ENCODE measurements at places on chromosomes 13 and 19. TPM values are rescaled to one million over a fixed set of nuclear protein-coding genes. Genes with fewer than 3 reads are reported as not detected.

Gene KANK3
- 0.51 TPM for polyA plus RNA-seq

- DNase-seq: peak; percentile 52
- H3K4me1 ChIP-seq: peaks cover 14% of the 10 kb centered on the region
- no peak overlapping the region for H3K27ac ChIP-seq
These were observed 12.6 kb downstream of the PEX11G start for GRCh38 chr19:7476241-7476640.

Gene DZIP1
- 15.0 TPM for polyA plus RNA-seq

DNA sequence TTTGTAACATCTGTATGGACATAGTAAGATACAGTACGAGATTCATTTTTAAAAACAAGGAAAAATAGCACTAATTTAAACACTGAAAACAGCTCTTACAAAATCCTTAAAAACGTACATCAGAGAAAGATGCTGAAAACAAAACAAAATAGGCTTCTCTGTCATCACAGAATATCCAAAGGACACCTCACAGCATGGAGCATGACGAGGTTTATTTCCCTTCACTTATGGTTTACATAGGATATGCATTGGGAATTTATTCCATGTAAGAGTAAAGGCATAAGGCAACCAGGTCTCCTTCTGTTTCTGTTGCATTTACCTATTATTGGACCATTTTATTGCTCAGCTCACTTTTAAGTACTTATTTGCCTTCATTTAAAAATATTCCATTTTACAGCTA is 3.0 kb downstream of the KCTD12 start:
- DNase-seq: no peak
- H3K4me1 ChIP-seq: peaks cover 11% of the 10 kb centered on the region
- H3K27ac ChIP-seq: no peak overlapping the region

DNA sequence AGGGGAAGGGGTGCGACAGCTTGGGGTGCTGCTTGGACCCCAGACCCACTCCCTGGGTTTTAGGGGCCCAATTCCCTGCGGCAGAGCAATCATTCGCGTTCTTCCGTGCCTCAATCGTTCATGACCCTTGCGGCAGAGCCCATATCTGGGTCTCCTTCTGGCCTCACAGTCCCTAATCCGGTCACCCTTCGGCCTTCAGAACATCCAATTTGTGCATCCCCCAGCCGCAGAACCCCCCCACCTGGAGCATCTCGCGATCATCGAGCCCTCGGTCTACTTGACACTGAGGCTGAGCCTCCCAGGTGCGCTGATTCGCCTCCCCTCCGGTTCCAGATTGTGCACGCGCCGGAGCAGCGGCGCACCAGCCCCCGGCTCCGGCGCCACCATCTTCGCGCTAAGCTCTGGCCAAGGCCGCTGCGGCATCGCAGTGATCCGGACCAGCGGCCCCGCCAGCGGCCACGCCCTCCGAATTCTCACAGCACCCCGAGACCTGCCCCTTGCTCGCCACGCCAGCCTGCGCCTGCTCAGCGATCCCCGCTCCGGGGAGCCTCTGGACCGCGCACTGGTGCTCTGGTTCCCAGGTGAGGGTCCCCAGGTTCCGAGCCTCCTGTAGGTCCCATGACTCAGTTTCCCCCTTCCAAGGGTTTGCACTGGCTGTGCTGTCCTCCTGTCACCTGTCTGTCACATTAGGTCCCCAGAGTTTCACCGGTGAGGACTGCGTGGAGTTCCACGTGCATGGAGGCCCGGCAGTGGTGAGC is 501 bp downstream of the GTPBP3 start:
- no peaks in the 10 kb centered on the region for H3K4me1 ChIP-seq
- peak overlapping the region; percentile 99 for H3K4me3 ChIP-seq
- H3K27me3 ChIP-seq: no peaks in the 10 kb centered on the region
- H3K27ac ChIP-seq: peak overlapping the region; percentile 15
- H3K36me3 ChIP-seq: peaks cover 7% of the 10 kb centered on the region

Gene SIGLEC9
- not detected for polyA plus RNA-seq

DNA sequence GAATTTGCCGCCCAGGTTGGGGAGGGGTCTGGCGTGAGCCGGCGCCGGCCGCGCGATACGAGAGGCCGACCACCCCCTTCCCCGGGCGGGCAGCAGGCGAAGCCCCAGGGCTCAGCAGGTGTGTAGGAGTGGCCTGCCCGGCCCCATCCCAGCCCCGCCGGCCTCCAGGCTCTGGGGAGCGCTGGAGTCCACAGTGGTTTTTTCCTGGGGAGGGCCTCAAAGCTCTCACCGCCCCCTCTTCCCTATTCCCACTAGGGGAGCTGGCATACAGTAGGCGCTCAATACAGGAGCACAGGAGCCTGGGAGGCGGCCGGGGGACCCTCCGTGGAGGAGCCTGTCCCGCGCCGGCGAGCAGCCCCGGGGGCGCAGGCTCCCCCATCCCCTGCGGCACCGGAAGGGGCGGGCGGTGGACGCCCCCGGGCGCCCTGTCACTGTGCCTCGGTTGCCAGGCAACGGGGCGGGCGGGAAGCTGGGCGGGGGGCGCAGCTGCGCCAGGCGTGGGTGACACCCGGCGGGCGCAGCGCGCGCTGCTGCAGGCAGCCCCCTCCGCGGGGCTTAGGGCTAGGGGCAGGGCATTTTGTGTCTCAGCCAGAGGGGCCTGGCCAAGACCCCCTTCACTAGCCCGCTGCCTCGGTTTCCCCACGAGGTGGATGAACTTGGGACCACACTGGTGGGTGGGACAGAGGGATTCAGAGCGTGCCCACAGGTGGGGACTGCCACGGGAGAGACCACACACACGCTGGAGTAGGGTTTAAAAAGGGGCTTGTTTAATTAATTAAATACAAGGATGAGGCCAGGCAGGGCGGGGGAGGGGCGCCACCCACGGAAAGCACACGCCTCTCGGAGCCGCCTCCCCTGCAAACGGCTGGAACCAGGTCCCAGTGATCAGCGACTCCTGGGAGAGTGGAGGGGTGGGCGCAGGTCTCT is 3.6 kb upstream of the REXO1 start:
- peaks cover 18% of the 10 kb centered on the region for H3K4me1 ChIP-seq
- DNase-seq: no peak
- H3K4me3 ChIP-seq: no peak overlapping the region
- no peak overlapping the region for H3K27ac ChIP-seq
- H3K27me3 ChIP-seq: no peaks in the 10 kb centered on the region

GRCh38 chr13:75079226-75079625 is 402.7 kb downstream of the TBC1D4 start:
- H3K27ac ChIP-seq: no peak overlapping the region
- H3K36me3 ChIP-seq: no peaks in the 10 kb centered on the region
- H3K27me3 ChIP-seq: no peaks in the 10 kb centered on the region
- no peak for DNase-seq
- no peak overlapping the region for H3K4me3 ChIP-seq

All from SK-N-SH (cell line).